Neural progenitor cell (in vitro differentiated cells): ENCODE measurements at places on chromosomes 16 and 17. TPM values are rescaled to one million over a fixed set of nuclear protein-coding genes. Genes with fewer than 3 reads are reported as not detected.

DNAJA3 gene
- 27.3 and 47.2 TPM in 2 replicates for total RNA-seq

CNGB1 gene
- not detected in 2 replicates for total RNA-seq

DNA sequence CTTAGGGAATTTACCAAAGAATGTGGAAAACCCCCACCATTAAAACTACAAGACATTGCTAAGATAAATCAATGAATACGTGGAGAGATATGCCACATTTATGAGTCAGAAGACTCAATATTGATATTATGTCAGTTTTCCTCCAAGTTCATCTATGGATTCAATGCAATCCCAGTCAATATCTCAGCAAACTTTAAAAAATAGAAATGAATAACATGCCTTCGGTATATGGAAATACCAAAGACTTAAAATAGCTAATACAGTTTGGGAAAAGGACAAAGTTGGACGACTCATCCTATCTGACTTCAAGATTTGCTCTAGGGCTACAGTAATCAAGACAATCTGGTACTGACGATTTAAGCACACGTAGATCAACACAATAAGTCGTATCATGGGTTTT is 31.2 kb downstream of the PIK3R5 start:
- no peaks in the 10 kb centered on the region for H3K4me1 ChIP-seq
- H3K36me3 ChIP-seq = no peaks in the 10 kb centered on the region
- H3K4me3 ChIP-seq = no peak overlapping the region
- H3K27me3 ChIP-seq = peaks cover 3% of the 10 kb centered on the region
- DNase-seq = no peak

TBC1D3D gene
- total RNA-seq = 0.06 TPM in 1 of 2 replicates, not detected in the other

DNA sequence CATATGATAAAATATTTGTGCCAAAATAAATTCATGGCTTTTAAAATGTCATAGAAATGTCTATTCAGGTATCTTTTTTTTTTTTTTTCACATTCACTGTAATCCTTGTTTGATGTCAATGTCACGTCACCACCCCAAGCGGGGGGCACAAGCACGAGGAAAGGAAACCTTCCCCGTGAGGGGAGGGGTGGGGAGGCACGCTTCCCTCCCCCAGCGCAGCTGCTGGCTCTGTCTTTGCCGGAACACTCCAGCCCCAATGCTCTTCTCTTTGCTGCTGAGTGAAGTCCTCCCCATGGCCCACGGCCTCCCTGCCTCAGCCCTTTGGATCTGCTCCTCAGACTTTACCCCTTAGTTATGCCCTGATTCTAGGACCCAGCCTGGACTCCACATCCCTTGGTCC is 1.5 kb downstream of the SLC35G3 start:
- H3K36me3 ChIP-seq = no peaks in the 10 kb centered on the region
- DNase-seq = no peak
- no peak overlapping the region for H3K27ac ChIP-seq
- H3K27me3 ChIP-seq = no peaks in the 10 kb centered on the region
- H3K4me3 ChIP-seq = no peak overlapping the region

DNA sequence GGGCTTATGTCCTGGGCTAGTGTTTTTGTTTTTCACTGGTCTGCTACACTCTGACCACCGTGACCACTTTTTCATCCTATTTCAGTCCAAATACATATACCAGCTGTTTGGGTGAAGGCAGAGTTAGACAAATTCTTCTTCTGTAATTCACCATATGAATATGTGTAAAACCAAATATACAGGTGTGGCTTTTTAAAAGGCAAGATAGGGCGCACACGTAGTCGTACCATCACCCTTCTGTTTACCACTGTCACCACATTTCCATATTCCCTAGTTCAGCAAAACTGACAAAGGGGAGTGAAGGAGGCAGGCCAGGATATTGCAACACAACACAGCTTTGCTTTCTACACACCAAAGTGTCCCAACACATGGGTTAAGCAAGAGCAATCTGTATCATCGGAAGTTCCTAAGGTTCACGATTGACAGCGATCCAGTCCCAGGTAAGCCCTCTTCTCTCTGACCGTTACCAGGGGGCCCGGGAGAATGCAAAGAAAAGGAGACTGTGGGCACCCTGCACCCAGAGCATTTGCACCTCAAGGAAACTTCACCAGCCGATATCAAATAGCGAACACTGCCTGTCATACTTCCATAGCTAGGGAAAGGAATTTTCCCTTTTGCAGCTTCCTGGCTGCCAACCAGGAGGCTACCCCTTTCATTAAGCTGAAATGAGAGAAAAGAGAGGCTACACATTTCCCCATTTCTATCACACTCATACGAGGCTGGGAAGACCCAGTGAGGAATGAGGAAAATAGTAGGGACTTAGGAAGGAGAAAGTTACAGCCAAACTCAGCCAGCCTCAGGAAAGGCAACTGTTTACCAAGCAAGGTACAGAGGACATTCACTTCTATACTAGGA is 23.1 kb downstream of the CREBBP start:
- H3K4me3 ChIP-seq = no peak overlapping the region
- peaks cover 39% of the 10 kb centered on the region for H3K4me1 ChIP-seq
- peak overlapping the region; percentile 60 for H3K27ac ChIP-seq

- DNase-seq = no peak
- H3K4me3 ChIP-seq = no peak overlapping the region
- no peaks in the 10 kb centered on the region for H3K27me3 ChIP-seq
- no peaks in the 10 kb centered on the region for H3K36me3 ChIP-seq
- no peaks in the 10 kb centered on the region for H3K4me1 ChIP-seq
Observed at GRCh38 chr16:78566397-78567073, 467.1 kb downstream of the WWOX start.

DNA sequence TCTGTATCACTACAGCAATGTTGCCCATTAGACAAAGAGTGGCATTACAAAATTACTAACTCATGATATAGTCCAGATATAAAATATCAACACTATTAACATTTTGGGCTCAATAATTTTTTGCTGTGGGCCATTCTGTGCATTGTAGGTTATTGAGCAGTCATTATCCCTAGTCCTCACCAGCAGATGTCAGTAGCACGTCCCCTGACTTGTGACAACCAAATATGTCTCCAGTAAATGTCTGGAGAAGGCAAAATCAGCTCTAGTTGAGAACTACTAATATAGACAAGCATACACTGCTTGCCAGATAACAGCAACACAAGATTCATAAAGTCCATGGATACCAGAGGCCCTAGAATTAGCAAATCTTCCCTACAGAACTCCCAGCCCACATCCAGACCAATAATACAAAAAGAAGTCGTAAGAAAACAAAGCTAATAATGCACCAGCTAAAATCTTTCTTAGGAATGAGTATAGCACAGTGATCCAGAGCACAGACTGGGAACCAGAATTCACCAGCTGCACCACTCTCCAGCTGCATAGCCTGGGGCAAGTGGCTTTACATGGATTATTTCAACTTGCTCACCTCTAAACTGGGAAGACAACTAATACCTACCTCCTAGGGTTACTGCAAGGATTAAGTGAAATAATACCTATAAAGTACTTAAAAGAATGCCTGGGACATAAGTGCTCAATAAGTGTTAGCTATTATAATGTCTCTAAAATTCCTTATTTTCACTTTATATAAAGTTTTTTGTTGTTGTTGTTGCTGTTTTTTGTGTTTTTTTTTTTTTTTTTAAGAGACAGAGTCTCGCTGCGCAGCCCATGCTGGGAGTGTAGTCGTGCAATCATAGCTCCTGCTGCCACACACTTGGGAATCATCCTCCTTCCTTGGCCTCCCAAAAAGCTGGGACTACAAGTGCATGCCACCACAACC is 23.7 kb downstream of the HELZ start:
- peak; percentile 39 for DNase-seq
- H3K4me1 ChIP-seq = peaks cover 4% of the 10 kb centered on the region
- H3K4me3 ChIP-seq = no peak overlapping the region
- no peaks in the 10 kb centered on the region for H3K27me3 ChIP-seq
- H3K36me3 ChIP-seq = no peaks in the 10 kb centered on the region

- no peaks in the 10 kb centered on the region for H3K4me1 ChIP-seq
- H3K36me3 ChIP-seq = no peaks in the 10 kb centered on the region
- DNase-seq = no peak
Observed at GRCh38 chr17:40888196-40888720, 3.2 kb upstream of the KRT20 start.

CRLF3 gene
- total RNA-seq = 27.0 and 43.8 TPM in 2 replicates

KRT20 gene
- total RNA-seq = not detected in 2 replicates

- DNase-seq = peak; percentile 72
- no peaks in the 10 kb centered on the region for H3K36me3 ChIP-seq
- no peaks in the 10 kb centered on the region for H3K4me1 ChIP-seq
- no peak overlapping the region for H3K4me3 ChIP-seq
- H3K27ac ChIP-seq = no peak overlapping the region
Observed at GRCh38 chr16:88815901-88816589, 4.3 kb upstream of the APRT start.

DNA sequence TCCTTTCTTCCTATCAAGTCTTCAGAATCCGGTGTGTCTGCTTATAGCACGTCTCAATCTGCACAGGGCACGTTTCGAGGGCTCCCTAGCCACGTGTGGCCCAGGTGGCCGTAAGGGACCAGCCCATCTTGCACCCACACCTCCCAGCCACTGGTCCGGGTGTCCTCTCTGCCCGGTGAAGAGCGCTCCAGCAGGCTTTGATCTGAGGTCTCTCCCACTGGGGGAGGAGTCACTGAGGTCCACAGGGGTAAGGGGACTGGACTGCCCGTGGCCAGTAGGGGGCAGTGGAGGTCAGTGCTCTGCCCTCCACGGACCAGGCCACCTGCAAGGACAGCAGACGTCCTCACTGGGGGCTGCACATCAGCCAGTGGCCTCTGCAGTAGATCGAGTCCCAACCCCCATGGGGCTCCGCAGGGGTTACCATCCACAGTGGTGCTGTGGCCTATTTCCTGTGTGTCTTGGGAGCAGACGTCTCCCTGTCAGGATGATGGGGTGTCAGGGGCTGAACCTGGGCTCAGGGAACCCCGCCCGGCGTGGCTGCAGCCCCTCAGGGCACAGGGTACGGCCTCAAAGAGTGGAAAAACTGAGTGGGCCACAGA is 204.1 kb upstream of the CIBAR2 start:
- H3K4me1 ChIP-seq = peaks cover 28% of the 10 kb centered on the region
- H3K27ac ChIP-seq = no peak overlapping the region
- no peaks in the 10 kb centered on the region for H3K36me3 ChIP-seq
- DNase-seq = peak; percentile 88
- no peak overlapping the region for H3K4me3 ChIP-seq

DNA sequence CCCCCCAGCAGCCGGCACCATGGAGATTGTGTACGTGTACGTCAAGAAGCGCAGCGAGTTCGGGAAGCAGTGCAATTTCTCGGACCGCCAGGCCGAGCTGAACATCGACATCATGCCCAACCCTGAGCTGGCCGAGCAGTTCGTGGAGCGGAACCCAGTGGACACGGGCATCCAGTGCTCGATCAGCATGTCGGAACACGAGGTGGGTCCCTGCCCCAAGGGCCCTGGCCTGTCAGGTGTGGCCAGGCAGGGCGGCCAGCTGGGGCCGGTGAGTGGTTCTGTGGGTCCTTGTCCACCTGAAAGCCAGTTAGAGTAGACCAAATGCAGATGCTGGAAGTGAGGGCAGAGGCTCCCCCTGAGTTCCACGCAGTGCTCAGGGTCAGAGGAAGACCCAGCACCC is 7.8 kb downstream of the DNAI2 start:
- DNase-seq = no peak
- no peak overlapping the region for H3K27ac ChIP-seq
- H3K4me1 ChIP-seq = peaks cover 8% of the 10 kb centered on the region
- peaks cover 5% of the 10 kb centered on the region for H3K27me3 ChIP-seq
- no peak overlapping the region for H3K4me3 ChIP-seq

SYT17 gene
- total RNA-seq = 7.2 TPM in 2 replicates

CMTM2 gene
- total RNA-seq = not detected in 2 replicates

GRCh38 chr17:47937941-47938340 is 3.4 kb upstream of the PNPO start:
- DNase-seq = no peak
- H3K36me3 ChIP-seq = no peaks in the 10 kb centered on the region
- H3K4me1 ChIP-seq = no peaks in the 10 kb centered on the region
- no peak overlapping the region for H3K4me3 ChIP-seq
- H3K27me3 ChIP-seq = peaks cover 11% of the 10 kb centered on the region
- H3K27ac ChIP-seq = no peak overlapping the region
